Progenitor cell of endocrine pancreas (in vitro differentiated cells): ENCODE measurements at places on chromosomes 5 and 9.

DNA sequence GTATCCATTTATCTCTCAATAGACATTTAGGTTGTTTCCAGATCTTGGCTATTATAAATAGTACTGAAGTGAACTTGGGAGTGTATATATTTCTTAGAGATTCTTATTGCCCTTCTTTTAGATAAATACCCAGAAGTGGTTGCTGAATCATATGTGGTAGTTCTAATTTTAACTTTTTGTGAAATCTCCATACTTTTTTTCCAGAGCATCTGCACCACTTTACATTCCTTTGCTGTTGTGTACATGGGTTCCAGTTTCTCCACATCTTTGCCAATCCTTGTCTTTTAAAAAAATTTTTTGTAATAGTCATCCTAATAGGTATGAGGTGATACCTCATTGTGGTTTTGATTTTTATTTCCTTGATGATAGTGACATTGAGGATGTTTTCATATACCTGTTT lies 303.7 kb downstream of the CCDC171 start:
- no peak for DNase-seq

- no peak for DNase-seq
These were observed 281.9 kb upstream of the PUM3 start for GRCh38 chr9:3125602-3126405.

DNA sequence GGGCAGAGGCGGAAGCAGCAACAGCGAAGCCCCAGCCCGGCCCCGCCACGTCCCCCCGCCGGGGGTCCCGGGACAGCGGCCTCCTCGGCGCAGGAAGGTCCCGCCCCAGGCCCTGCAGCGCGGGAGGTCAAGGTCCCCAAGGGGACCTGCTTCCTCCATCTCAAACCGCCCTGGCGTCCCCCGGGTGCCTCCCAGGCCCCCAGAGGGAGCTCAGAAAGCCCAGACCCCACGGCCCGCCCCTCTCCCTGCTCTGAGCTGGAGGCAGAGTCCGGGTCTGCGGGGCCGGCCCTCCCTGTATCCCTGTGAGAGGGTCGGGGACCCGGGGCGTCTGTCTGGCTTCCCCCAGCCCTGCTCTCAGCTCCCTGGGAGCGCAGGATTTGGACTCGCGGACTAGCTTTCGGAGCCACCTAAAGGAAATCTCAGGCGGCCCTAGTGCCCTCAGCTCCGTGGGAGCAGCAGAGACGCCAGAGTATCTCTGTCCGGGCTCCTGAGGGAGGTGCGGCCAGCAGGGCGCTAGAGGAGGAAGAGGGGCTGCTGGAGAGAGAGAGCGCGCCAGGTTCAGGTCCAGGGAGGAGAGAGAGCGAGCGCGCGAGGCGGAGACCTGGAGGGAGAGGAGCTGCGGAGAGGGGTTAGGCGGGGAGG lies 30.7 kb downstream of the EXOC3 start:
- DNase-seq: no peak

- no peak for DNase-seq
These were observed 84.3 kb downstream of the MRPS27 start for GRCh38 chr5:72235725-72236124.

DNA sequence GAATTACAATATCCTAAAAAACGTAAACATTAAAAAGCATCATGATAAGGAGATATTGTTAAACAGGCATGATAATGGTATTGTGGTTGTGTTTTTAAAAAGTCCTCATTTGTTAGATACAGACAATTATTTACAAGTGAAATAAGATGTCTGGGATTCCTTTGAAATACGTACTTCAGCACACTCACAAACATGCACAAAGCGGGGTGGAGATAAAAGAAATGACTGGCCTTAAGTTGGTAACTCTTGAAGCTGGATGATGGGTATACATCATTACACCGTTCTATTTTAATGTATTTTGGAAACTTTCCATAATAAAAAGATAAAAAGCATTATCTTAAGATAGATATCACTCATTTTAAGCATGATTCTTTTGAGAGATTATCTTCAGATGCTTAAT lies 1.0 kb downstream of the FAM200C start:
- DNase-seq: no peak
